ENCODE measurements at places on chromosomes 2 and 18.

DNA sequence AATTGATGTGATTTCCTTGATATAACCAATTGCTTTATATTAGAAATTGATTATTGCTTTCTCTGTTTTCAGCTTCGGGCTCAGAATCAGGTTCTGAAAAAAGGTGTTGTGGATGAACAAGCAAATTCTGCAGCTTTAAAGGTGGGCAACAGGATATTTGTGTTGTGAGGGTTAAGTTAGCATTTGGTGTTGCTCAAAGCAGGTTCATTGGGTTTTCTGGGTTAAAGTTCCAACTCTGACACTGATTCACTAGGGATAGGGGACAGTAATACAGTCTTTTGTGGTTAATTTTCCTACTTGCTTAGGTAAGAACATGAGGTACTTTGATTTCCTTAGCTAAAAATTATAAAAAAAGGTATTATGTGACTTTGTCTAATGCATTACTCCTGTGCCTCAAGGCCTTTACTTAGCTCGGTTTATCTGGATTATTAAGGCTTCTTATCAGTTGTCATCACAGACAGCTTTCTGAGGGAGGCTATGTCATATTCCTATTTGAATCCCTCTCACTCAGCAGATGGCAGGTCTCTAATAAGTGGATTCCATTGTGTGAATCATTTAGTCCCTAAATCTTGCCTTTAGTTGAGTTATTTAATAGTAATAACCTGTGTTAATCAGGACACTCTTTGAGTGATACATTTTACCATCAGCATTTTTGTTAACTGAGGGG is 78.9 kb upstream of the STON1 start:
- DNase-seq: no peak

GRCh38 chr18:58026857-58027256 is 17.2 kb upstream of the NEDD4L start:
- DNase-seq: no peak

GRCh38 chr2:144430722-144431391 is 89.1 kb downstream of the ZEB2 start:
- no peak for DNase-seq

- no peak for DNase-seq
Measured at GRCh38 chr2:99471654-99472599, 17.9 kb downstream of the REV1 start.

DNA sequence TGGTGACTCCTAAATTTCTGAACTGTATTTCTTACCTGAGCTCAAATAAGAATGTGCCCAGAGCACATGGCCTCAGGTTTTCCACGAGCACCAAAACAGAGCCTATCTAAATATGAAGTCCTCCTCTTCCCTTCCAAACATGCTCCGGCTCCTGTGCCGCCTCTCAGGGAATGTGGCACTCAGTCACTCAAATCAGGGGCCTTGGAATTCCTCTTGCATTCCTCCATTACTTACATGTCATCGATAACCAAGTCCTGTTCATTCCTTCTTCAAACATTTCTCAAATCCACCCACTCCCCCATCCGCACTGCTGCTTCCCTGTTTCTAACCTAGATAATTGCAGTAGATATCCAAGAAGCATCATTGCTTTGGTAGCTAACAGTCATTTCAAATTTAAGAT is 151.4 kb downstream of the CHST9 start:
- DNase-seq: no peak

DNA sequence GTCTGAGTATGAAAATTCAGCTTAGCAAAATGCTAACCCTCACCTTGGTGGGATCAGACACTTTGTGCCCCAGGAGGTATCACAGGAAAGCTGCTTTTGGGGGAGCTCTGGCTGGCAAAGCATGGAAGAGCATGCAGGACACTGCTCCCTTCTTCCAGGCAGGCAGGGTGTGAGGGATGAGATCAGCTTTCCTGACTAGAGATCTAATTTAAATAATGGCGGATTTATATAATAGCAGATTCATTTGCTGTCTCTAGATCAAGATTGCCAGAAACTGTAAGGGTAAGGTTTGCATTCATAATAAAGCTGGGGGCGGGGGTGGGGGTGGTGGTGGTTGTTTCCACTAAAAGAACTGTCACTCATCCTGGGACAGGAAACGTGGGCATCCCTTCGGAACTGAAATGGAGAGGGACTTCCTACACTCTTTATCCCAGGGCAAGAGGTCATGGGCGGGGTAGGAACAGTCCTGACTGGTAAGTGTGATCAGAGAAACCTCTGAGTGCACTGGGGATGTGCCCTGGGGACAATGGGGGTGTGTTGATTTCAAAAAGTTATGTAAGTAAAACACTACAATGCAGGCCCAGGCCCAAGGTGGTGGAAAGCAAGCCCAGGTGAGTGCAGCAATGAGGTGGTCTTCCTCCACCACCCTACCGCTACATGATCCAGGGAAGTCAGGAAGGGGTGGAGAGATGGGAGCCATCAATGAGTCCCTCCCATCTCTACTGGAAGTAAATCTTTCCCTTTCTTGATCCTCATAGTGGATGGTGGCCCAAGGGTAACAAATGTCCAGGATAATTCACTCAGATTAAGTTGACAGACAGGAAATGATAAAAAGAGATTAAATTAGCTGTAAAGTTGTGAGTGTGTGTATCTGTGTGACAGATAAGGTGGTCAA is 171.4 kb upstream of the SERPINE2 start:
- DNase-seq: peak; percentile 35

GRCh38 chr2:80128080-80128479 is 176.5 kb downstream of the LRRTM1 start:
- DNase-seq: no peak

DNA sequence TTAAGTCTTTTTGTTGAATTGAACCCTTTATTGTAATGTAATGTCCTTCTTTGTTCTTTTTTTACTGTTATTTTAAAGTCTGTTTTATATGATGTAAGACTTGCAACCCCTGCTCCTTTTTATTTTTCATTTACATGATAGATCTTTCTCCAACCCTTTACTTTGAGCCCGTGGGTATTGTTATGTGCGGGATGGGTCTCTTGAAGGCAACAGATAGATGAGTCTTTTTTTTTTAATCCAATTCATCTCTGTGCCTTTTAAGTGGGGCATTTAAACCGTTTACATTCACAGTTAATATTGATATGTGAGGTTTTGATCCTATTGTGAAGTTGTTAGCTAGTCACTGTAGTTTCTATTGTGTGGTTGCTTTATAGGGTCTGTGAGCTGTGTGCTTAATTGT is 120.6 kb downstream of the NCOA1 start:
- DNase-seq: no peak

GRCh38 chr2:204289066-204289465 is 256.2 kb upstream of the PARD3B start:
- no peak for DNase-seq

DNA sequence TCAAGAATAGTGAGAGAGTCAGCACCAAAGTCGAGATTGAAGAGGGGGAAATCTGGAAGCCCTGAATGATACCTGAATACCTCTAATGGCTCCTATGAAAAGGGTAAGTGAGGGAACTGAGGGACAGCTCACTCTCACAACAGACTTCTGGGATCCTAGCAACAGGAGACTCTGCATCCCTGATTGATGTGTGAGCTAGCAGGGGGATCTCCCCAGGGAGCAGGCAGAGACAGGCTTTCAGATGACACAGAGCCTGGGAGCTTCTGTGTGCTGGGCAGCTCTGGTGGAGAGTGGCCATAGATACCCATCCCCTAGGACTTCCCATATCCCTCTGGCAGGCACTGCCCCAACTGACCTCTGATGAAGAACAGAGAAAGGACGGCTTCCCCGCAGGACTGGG is 206.2 kb downstream of the EXOC6B start:
- DNase-seq: no peak

GRCh38 chr2:5401115-5401657 is 291.0 kb upstream of the SOX11 start:
- no peak for DNase-seq

All from inflammatory macrophage treated with lipopolysaccharide for 1 hour (primary cell).